ENCODE measurements at places on chromosomes 2 and 18.
A peak's percentile ranks its signal among the peaks of the same experiment; 100 is the strongest.

DNA sequence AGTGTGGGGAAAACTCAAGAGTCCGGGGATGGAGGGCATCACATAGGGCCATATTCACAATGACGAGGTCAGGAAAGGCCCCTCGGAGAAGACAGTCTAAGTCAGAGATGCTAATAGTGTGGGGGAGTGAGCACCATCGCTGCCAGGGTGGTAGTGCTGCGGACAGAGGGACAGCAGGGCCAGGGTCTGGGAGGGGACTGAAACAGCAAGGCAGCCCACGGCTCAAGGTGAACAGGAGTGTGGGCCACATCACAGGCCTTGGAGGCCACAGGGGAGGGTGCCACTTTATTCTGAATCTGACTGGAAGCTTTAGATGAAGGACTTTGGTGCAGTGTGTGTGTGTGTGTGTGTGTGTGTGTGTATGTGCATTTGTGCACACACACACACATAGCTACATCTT is 130.9 kb upstream of the GLI2 start:
- no peak for DNase-seq

GRCh38 chr2:121429119-121429903 is 101.4 kb upstream of the RNU4ATAC start:
- no peak for DNase-seq

GRCh38 chr2:36394804-36395203 is 39.2 kb downstream of the CRIM1 start:
- DNase-seq = no peak

DNA sequence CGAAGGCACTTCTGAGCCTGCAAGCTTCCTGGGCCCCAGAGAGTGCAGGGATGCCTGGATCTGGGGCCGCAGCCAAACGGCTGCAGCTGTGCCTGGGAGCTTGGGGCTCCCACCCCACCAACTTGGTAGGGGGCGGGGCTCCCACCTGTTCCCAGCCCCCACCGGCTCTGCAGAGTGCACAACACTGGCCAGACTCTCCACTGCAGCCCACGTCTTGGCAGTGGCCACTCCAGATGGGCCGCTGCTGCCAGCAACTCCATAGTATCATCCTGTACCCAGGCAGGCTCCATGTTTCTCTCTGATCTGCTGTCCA is 9.9 kb downstream of the DYSF start:
- no peak for DNase-seq

- peak; percentile 38 for DNase-seq
Observed at GRCh38 chr18:6543330-6543908, 128.7 kb upstream of the L3MBTL4 start.

DNA sequence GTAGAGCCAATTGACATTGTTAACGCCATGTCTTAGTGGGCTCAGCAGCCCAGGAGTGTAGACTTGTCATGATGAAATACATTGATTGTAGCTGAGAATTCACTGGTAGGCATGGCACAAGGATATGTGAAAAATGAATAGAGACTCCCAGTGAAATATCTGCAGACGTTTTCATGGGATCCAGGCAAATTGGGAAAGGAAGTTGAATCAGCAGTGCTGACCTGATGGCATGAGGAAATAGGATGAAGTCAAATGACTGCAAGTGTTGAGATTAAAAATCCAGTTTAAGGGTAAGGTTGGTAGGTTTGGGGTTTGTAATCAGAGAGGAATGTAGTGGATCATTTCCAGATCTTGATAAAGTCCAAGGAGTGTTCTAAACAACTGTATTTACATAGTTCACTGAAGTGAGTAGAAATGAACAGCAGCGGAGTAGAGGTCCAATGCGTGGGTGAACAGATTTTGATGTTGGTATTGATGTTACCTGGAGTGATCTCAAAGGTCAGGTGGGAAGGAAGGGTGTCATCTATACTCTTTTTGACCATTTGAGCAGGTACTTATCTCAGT is 24.6 kb downstream of the INSIG2 start:
- DNase-seq = peak; percentile 64

DNA sequence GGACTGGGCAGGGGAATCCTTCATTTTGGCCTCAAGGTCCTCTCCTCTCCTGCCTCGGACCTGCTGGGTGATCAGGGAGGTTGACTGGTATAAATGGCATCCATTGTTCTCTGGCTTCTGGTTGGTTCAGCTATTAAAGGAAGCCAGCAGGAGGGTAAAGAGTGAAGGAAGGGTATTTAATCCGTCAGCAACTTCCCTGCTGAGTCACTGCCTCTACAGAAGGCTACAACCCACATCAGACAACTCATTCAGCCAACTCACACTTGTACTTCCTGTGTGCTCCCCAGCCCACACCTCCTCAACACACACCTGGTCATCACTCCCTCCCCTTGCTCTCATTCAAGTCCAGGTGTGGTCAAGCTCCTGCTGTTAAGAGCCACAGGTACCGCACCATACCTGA is 68.3 kb upstream of the MRPS9 start:
- peak; percentile 42 for DNase-seq

- DNase-seq = no peak
Observed at GRCh38 chr18:23330423-23330822, 122.7 kb upstream of the RIOK3 start.

GRCh38 chr2:202335791-202336467 is 40.2 kb upstream of the BMPR2 start:
- no peak for DNase-seq

DNA sequence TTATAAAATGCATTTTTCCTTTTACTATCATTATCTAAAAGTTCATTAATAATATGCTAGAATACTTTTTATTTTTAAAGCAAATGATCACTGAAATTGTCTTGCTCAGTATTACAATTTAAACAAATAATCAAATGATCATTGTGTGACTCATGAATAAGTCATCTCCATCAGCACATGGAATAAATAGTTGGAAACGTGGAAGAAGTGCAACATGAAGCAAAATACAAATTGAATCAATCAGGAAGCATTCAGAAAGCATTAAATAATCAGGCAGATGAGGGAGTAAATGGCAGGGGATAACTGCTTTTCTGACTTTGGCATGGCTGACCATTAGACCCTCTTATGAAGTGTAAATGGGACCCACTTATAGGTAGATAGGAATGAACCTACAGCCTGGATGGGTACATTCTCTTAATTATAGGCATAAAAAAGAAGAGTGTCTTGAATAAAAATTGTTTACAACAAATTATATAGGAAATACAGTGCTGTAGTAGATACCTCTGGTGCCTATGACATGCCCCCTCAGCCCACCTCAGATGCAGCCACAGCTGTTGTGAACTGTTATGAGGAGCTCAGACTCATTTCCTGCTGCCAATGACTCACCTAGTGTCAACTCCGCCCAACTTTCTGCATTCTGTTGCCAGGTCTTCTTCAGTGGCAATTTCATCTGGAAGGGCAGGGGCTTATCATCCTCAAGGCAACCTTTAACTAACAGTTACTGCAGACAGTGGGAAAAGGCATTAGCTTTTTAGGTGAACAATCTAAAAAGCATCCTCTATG is 936.0 kb downstream of the TRIB2 start:
- DNase-seq = no peak

- DNase-seq = no peak
Observed at GRCh38 chr18:10210057-10210633, 244.3 kb upstream of the APCDD1 start.

- no peak for DNase-seq
Observed at GRCh38 chr2:173415431-173416381, 61.0 kb downstream of the CDCA7 start.

DNA sequence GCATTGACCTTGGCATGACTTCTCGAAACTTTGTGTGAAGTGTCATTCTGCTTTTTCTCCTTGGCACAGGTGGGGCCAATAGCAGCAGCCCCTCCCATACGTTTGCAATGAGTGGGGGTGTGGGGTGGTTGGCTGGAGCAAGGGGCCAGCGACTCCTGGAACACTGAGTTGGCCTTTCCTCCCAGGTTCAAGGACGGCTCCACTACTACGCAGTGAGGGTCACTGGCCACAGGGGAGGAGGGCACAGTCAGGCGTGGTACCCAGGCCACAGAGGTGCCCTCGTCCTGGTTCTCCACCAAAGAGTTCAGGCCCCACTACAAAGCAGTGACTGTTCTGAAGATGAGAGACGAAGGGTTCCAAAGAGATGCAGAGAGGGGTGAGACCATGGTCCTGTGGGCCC is 70.6 kb upstream of the OTOS start:
- no peak for DNase-seq

DNA sequence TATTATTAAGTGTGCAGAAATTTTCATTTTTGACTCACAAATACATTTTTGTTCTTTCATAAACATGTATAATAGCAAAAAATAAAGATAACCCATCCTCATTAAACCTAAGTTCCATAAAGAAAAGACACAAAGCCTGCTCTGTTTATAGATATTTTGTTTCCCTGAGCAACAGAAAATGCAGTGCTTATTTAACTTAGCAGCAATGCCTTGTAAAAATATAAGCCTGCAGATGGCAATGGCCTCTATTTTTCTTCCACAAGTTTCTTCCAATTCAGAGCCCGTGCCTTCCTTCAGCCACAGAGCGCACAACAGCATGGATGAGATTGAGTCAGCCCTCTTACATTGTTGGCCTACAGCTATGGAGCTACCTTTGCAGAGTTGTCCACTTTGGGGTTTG is 43.6 kb downstream of the PKP4 start:
- DNase-seq = no peak

GRCh38 chr2:38875227-38875575 is 533 bp downstream of the DHX57 start:
- peak; percentile 10 for DNase-seq

GRCh38 chr18:2920546-2921343 is 73.9 kb downstream of the EMILIN2 start:
- no peak for DNase-seq

GRCh38 chr18:39685303-39685902 is 2119.8 kb upstream of the CELF4 start:
- DNase-seq = no peak

DNA sequence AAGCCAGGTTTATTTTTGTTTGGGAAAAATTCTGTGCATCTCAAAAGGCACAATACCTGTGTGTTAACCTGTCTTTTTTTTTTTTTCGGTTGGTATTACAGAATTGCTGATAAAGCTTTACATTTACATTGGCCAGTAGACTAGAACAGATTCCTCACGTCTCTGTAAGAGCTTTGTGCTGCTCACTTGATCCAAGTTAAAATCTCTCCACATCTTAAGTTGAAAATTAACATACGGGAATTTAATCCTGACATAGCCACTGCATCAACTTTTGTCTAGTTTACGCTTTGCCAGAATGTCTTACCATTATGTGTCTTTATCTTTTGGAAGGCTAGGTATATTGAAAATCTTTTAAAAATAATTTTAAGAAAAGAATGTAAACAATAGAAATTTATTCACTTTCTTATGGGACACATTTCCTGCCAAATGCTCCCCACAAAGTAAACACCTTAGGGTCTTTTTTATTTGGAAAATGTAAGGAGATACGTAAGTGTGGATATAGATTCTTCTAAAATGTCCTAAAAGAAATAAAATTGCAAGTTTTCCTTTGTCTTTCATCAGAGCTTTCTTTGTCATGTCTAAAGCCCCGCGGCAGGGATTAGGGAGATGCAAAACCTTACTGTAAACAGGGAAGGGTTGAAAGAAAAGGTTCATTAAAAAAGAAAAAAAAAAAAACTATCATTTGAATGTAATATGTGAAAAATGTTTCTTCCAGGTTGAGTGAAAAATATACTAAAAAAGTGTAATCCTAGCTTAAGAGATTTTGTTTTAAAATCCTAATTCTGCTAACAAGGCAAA is 912.8 kb downstream of the NRXN1 start:
- DNase-seq = no peak

DNA sequence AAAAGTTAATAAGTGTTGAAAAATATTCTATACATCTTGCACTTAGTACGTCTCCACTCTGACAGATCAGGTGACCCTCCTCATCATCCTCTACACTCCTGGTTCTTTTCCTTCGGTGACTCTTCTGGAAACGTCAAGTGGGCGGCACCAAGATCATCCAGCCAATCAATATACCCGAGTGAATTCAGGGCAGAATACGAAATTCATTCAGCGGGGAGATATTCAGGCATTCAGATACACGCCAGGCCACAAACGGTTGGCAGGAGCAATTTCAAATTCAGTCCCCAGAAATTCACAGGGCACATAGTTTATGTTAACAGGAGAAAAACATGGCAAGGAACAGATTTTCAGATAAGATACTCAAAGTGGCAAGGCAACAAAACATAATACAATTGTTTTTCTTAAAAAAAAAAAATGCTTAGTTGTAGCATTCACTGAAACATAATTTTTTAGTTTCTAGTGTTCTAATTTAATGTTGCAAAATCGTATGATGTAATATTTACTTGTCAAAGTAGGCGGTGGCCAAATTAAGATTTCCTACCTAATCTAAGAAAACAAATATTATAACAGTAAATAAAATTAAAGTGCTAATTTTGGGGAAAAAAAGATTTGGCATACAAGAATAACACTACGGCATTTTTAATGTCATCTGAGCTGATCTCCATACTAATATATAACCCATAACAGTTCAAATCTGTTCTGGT is 4.2 kb downstream of the CLK1 start:
- DNase-seq = no peak

DNA sequence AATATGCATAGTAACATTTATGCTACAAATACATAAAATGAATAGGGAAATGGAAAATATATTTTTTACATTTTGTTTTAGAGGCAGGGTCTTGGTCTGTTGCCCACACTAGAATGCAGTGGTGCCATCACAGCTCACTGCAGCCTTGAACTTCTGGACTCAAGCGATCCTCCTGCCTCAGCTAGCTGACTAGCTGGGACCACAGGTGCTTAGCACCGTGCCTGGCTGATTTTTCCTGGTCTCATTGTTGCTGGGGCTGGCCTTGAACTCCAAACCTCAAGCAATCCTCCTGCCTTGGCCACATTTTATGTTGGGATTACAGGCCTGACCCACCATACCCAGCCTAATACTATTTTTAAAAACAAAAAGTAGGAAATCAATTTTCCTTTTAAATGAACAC is 33.2 kb downstream of the XPO1 start:
- no peak for DNase-seq

GRCh38 chr2:118686346-118686745 is 161.1 kb downstream of the EN1 start:
- no peak for DNase-seq

DNA sequence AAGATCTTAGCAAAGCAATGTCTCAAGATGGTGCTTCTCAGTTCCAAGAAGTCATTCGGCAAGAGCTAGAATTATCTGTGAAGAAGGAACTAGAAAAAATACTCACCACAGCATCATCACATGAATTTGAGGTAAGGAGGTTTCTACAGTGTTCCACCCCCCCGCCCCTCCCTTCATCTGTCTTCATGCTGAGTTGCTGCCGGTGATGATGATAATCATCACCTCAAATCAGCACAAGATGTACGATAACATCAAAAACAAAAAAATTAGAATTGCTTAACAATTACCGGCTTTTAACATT is 14.6 kb downstream of the UGP2 start:
- DNase-seq = no peak

- no peak for DNase-seq
Observed at GRCh38 chr18:50751947-50752346, 67.9 kb downstream of the MRO start.

- peak; percentile 16 for DNase-seq
Observed at GRCh38 chr2:165778653-165779451, 15.2 kb downstream of the GALNT3 start.

GRCh38 chr18:9608298-9608697 is 6.1 kb downstream of the PPP4R1 start:
- no peak for DNase-seq

GRCh38 chr2:11621410-11621809 is 48.6 kb downstream of the NTSR2 start:
- no peak for DNase-seq

Data from ACHN (cell line).